ENCODE measurements at places on chromosomes 16 and 17.
A peak's percentile ranks its signal among the peaks of the same experiment; 100 is the strongest.

GRCh38 chr17:55238931-55239297 is 25.8 kb upstream of the HLF start:
- no peak for DNase-seq

DNA sequence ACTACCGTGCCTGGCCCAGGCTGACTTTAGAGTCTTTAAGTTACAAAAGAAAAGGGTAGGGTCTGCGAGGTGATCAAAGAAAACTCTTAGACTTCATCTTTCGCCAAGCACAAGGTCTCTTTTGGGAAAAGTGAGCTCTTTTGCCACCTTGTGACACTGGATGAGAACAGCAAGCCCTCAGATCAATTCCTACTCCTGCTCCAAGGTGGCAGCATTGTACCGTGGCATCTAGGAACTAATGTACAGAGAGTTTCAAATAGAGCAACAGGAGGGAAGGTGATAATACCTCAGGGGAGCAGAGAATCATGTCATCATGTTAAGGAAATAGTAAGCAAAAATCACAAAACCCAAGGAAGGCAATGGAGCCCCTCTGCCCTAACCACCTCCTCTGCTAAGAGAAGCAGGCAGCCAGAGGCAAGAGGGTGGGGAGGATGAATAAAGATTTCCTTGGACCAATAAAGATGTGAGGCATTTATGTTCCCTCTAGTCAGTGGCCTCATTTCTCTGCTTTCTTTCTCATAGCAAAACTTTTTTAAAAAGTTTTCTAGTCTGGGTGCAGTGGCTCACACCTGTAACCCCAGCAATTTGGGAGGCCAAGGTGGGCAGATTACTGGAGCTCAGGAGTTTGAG is 2.1 kb upstream of the C17orf78 start:
- DNase-seq: peak; percentile 62

DNA sequence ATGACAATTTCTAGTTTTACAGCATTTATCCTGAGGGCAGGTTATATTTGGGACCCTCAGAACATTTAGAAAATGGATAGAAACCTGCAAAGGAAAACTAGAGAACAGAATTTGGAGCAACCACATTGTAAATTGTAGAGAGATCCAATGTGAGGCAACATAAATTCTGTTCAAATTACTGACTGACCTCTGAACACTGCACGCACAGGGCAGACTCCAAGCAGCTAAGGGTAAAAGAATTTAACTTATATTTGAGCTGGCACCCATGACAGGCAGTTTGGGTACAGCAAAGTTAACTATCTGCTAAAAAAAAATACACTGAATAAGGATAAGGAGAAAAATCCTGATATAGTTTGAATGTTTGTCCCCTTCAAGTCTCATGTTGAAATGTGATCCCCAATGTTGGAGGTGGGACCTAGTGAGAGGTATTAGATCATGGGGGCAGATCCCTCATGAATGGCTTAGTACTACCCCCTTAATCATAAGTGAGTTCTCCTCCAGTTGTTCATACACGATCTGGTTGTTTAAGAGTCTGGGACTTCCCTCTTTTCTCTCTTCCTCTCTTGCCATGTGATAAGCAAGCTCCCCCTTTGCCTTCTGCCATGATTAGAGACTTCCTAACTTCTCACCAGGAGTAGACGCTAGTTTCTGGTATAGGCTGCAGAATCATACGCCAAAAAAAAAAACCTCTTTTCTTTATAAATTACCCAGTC is 75.7 kb downstream of the FBXL20 start:
- no peak for DNase-seq

DNA sequence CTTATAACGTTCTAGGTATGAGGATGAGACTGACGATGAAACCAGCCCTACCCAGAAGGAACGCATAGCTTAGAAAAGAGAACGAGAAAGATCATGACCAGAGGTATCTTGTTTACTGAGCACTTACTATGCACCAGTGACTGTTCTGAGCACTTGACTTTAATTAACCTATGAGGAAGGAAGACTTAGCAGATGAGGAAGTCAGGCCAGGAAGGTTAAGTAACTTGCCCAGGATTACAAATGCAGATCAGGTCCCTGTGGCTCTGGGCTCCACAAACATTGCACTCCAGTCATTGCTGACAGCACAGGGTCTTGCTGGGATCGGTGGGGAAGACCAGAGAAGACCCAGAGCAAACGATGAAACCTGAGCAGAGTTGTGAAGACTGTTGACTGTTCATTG is 7.1 kb downstream of the KRT13 start:
- no peak for DNase-seq

GRCh38 chr16:70520612-70521297 is 2.6 kb downstream of the COG4 start:
- peak; percentile 55 for DNase-seq

- DNase-seq: no peak
Observed at GRCh38 chr17:74513987-74514631, 17.2 kb downstream of the CD300LB start.

DNA sequence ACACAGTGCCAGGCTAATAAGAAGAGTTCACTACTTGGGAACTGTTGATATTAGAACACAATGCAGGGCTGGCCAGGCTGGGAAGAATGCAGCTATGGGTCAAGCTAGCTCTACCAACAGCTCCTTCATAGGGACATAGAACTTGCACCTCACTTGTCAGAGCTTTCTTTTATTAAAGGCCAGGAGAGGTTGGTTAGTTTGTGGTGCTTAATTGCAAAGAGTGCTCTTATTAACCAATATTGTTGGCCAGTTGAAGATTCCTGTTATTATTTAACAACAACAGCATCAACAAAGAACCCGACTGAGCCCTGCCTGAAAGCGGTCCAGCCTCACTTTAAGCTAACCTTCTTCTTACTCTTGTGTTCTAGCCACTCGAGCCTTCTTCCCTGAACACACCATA is 43.4 kb upstream of the ANKFN1 start:
- DNase-seq: no peak

GRCh38 chr16:78399384-78399783 is 299.9 kb downstream of the WWOX start:
- DNase-seq: no peak

All from GM04504 (cell line).